ENCODE measurements at places on chromosomes 13 and 19.

DNA sequence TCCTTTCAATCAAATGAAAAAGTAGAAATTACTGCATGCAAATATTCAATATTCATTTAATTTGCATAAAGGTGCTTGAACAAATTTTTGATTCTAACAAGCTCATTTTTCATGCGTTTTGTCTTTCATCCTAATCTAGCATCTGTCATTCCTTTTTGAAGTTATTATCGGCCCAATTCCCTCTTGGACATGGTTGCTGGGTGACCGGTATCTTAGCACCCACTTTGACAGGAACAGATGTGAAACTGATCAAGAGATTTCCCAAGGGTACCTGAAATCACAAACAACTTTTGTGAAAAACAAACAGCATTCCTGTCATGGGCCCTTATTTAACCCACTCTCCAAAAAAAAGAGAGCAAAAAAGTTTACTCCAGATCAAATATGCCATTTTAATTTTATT is 13.3 kb downstream of the DACH1 start:
- no peak for DNase-seq

GRCh38 chr19:16521715-16522289 is 20.4 kb downstream of the CHERP start:
- DNase-seq = no peak

GRCh38 chr13:98632961-98633360 is 56.1 kb upstream of the STK24 start:
- DNase-seq = no peak

DNA sequence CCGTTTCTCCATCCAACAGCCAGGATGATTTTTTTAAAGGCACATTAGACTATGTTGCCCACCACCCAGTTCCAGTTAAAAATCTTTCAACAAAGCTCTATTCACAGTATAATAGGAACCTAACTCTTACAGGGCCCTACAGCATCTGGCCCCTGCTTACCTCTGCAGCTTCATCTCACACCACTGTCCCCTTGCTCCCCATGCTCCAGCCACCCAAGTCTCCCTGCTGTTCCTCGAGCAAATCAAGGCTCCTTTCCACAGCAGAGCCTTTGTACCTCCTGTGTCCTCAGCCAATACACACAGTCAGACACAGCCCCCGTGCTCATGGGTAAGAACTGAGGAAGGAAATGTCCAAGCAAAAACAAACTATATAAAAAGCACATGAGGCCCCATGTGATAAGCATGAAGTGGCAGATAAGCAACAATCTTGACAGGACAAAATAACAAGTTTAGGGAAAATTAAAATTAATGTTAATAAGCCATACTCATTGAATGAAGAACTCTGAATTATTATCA is 67.5 kb downstream of the TSC22D1 start:
- no peak for DNase-seq

- DNase-seq = no peak
Observed at GRCh38 chr13:108383667-108384066, 114.1 kb downstream of the TNFSF13B start.

Measured in thoracic aorta (tissue), 2 donors.